ENCODE measurements at places on chromosomes 3 and 15.

DNA sequence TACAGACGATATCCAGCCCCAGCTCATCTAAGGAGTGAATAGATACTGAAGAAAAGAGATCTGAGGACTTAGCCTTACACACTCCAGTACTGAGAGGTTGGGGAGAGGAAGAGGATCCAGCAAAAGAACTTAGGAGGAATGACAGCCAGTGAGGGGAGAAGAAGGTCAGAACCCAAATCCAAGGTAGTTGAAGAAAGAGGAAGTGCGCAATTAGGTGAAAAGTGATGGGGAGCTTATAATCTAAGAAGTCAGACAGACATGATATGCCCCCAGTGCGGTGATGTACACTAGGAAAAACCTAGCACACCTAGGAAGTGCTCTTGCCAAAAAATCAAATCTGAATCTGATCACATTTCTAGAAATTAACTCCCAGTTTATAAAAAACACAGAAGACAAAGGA is 20.6 kb downstream of the ENTPD3 start:
- DNase-seq = no peak

DNA sequence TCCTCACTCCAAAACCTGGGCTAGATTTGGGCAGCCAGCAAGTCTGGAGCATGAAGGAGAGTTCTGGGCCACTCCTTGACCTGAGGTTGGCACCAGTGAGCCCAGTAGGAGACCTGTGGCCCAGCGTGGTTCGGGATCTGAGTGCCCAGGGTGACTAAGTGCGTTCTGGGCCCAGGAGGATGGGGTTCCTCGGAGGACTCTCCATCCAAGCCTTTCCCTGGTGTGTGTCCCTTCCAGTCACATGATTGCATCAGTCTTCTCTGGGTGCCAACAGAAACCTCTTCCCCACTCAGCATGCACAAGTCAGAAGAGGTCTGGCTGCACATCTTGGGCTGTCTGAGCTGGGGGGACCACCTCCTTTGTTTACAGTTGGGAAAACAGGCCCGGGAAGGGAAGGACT is 14.9 kb downstream of the TMEM43 start:
- DNase-seq = no peak

- DNase-seq = no peak
Measured at GRCh38 chr3:125479091-125479490, 40.9 kb downstream of the SNX4 start.

DNA sequence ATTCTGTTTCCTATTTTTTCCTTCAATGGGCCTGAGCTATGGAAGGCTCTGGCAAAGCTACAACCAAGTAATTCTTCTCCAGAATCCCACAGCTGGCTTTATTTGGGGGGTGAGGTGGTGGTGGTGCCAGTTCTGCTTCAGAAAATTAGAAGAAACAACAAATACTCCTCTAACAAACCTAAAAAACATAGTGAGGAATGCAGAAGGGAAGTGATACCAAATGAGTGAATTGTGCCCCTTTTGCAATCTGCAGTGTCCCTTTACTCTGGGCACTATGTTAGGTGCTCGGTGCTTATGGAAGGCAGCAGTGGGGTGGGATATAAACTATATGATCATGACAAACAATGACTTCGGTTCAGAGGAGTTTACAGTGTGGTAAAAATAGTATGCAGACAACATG is 90.4 kb upstream of the ROPN1 start:
- no peak for DNase-seq

- no peak for DNase-seq
Measured at GRCh38 chr3:126056681-126057500, 27.0 kb downstream of the SLC41A3 start.

DNA sequence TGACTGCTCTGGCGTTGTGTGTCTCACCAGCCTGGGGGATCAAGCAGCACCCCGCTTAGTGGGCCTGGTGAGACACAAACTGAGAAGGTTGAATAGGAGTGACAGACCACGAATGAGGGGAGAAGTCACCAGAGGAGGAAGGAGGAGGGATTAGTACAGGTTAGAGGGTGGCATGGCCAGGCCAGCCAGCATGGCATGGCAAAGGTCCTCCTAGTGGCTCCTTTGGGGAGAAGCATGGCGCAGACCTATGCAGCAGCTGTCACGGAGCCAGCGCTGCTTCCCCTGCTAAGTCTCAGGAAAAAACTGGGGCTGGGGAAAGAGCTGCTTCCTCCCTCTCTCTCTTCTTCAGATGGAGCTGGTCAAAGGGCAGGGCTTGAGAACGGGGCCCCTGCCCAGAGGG is 48.6 kb downstream of the ZDHHC3 start:
- no peak for DNase-seq

DNA sequence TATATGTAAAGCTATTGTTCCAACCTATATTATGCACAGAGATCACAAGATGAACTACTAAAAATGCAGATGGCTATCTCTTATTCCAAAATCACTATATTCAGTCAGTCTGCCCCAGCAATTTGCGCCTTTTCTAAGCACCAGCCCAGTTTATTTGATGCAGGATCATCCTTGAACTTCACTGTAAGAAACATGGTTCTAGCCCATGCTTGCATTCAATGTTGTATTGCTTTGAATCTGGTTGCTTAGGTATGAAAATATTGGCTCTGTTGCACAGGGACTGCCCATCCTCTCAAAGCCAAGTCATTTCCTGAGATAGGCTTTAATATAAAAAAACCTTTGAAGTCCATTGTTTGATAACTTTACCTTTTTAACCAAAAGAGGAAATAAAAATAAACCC is 170.5 kb upstream of the LRIG1 start:
- no peak for DNase-seq
